ENCODE measurements at places on chromosomes 11 and 22.

- no peak for DNase-seq
Measured at GRCh38 chr11:131300439-131300717, 70.0 kb upstream of the NTM start.

- no peak for DNase-seq
Measured at GRCh38 chr11:90363739-90364138, 140.9 kb upstream of the CHORDC1 start.

- no peak for DNase-seq
Measured at GRCh38 chr11:64058494-64058893, 22.8 kb downstream of the FLRT1 start.

DNA sequence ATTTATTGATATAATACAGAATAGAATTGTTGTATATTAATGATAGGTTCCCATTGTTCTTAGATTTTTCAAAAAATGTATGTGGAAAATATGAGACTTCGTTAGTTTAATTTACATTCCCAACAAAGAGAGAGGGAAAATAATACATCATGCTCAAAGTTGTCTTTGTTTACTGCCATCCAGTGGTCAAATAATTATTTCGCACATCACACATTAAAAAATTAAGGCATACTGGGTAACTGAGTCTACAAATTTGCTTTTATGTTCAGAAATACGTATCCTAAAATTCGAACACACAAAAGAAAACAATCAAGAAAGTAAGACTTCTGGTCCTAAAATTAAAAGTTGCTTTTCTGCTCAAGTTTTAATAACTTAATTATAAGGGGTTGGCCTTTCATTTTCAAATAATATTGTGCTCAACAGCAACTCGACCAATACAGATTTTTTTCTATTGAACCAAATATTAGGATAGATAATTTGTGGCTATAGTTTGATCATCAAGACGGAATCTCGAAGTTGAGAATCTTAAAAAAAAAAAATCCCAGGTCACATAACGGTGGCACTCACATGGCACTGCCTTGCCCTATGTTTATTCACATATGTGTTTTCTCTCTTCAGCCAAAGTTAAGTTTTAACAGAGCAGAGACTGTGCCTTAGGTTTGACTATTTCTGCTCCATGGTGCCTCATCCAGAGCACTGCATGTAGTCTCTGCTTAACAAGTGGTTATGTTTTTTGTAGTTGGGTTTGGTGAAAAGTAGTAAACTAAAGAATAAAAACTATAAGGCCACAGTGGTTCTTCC, 12.3 kb downstream of the PDGFD start:
- no peak for DNase-seq

- no peak for DNase-seq
Measured at GRCh38 chr11:31601635-31602282, 92.2 kb downstream of the ELP4 start.

- DNase-seq = no peak
Measured at GRCh38 chr11:126853732-126854131, 146.8 kb downstream of the KIRREL3 start.

GRCh38 chr22:50299785-50300619, 7.4 kb downstream of the PLXNB2 start:
- DNase-seq = no peak

DNA sequence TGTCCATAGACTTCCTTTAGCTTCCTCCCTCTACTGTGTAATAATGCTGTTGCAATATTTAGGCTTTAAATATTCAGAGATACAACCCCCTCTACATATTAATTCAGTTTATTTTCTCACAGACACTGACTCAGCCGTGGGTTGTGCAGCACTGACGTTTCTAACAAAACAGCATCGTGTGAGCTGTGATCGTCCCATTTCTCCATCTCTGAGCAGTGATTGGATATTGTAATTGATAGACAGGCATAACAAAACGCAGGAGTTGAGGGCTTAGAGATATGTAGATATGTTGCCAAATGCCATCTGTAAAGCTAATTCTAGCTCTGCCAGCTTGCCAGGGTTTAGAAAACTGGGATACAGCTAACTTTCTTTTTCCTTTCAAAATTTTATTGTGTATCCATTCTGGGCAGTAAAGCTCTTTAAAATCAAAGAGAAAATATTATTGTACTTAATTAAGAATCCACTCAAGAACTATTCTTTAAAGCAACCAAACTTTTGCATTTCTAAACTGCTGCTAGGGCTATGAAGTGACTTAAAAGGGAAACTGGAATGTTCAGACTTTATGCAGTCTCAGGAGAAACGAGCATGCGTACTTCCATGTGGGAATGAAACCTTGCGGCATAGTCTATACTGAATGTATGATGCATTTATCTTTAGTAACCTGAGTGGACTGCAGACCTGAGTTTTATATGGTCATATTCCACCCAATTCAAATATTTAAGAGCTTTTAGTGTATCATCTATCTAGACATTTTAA, 22.7 kb downstream of the BTBD10 start:
- DNase-seq = no peak

DNA sequence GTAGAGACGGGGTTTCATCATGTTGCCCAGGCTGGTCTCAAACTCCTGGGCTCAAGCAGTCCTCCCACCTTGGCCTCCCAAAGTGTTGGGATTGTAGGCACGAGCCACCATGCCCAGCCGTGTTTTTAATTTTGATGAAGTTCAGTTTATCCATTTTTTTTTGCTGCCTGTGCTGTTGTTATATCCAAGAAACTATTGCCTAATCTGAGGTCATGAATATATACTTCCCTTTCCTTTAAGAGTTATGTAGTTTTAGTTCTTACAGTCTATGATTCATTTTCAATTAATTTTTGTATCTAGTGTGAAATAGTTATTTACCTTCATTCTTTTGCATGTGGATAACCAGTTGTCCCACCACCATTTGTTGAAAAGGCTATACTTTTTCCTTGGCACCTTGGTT, 50.3 kb upstream of the SORL1-AS1 start:
- DNase-seq = no peak

GRCh38 chr11:73729594-73730206, 31.2 kb downstream of the RAB6A start:
- DNase-seq = peak; percentile 32

GRCh38 chr11:48154151-48154550, 62.5 kb upstream of the OR4B1 start:
- DNase-seq = no peak

DNA sequence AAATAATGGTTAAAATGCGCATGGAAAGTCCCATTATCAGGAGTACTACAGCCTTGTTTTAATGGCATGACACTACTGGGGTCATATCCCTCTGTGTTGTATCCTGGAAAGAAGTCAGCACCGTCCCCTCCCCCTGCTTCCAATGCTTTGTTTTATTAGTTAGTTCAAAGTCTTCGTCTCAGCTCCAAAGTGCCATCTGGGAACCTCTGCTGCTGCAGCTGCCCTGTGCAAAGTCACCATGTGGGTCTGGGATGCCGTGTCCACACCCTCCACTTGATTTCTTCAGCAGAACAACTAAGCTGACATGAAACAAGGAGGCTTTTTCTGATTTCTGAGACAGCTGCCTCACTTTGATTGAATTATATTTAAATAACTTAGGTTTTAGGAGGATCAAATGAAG, 29.5 kb upstream of the NCAM1 start:
- no peak for DNase-seq

GRCh38 chr11:121554552-121554951, 101.8 kb upstream of the SORL1-AS1 start:
- DNase-seq = no peak

DNA sequence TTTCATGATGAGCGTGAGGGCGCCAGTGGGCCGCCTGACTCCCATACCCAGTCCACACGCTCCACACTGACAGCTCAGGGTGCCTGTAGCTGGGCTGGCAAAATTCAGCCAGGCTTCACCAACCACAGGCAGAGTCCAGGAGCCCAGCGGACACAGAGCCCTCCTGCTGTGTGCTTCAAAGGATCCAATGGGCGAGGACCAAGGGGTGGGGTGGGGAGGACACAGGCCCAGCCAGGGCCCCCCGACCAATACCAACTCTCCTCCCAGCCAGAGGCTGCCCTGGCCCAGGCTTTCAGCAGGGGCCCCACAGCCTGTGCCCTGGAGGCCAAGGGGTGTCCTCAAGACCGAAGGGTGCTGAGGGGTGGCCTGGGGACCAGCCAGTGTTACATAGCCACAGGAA, 336.1 kb downstream of the CTTN start:
- no peak for DNase-seq

DNA sequence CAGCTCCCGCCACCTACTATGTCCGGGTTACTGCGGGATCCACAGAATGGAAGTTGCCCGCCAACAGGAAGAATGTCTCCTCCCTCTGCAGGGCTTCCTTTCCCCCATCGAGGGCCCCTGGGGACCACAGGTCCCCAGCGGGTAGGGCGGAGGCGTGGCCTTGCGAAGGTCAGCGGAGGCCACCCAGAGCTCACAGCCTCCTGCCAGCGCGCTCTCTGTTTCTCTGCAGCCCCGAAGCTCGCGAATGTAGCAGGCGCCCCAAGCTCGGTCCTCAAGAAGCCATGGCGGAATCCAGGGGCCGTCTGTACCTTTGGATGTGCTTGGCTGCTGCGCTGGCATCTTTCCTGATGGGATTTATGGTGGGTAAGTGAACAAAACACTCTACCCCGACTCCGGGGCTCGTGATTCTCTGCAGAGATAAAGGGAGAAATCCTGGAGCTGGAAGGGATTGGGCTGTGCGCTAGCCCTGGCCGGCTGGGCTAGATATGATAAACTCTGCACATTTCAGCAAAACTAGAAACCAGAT, at the start of gene NAALAD2:
TSS of gene NAALAD2 (plus strand) at position 186 of the 526 bp plus-strand sequence. CDS start at position 282, 96 bp downstream.
- no peak for DNase-seq

DNA sequence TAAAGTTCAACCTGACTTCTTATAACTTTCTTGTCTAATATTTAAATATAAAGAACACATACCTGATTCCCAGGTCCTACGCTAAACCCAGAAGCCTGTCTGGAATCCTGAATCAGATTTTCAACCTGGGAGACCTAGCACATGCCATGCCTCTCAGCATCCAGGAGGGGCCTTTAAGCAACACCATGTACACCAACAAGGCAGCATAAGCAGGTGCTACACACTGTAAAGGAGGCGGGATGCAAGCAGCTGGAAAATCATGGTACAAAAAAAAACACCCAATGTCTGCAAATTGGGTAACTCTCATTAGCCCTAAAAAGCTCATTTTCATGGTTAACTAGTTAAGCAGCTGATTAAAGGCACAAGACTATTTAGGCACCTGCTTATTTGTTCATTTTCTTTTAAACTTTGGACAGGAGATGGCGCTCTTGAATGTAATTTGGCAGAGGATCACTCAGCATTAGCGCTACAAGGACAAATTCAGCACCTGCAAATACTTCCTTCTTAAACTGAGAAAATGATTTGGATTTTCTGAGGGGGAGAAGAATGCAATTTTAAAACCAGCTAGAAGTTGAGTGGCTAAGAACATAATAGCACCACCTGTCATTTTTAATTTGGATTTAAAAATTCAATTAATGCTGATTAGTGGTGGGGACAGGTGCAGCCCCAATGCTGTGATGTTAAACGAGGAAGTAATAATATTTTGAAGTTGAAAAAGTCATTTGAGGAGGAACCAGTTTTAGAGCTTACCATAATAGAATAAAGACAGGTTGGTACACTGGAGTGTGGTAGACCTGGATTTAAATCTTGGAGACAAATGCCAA, 104.0 kb downstream of the FAR1 start:
- no peak for DNase-seq

GRCh38 chr11:70828593-70829082, 423.7 kb downstream of the SHANK2 start:
- no peak for DNase-seq

- no peak for DNase-seq
Measured at GRCh38 chr11:126878913-126879482, 121.6 kb downstream of the KIRREL3 start.

- DNase-seq = no peak
Measured at GRCh38 chr22:38062791-38063190, 5.6 kb downstream of the PICK1 start.

DNA sequence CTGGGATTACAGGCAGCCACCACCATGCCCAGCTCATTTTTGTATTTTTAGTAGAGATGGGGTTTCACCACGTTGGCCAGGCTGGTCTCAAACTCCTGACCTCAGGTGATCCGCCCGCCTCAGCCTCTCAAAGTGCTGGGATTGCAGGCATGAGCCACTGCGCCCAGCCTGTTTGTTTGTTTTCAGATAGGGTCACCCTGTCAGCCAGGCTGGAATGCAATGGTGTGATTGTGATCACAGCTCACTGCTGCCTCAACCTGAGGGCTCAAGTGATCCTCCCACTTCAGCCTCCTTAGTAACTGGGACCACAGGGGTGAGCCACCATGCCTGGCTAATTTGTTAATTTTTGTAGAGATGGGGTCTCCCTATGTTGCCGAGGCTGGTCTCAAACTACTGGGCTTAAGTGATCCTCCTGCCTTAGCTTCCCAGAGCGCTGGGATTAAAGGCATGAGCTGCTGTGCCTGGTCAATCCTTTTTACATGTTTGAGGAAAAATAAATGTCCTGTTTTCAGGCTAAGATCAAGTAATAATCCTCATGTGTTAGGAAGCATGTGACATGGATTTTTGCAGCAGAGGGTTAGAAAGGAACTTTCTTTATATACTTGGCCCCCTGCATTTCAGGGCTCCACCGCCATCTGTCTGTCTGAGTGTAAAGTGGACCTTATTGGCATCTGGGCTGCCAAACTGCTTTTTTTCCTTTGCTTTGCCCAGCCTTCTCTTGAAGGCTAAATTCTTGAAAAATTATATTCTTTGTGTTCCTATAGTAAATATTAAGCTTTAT, 4.8 kb upstream of the SLC3A2 start:
- DNase-seq = no peak

GRCh38 chr11:32796425-32796824, 2.0 kb upstream of the CCDC73 start:
- no peak for DNase-seq

DNA sequence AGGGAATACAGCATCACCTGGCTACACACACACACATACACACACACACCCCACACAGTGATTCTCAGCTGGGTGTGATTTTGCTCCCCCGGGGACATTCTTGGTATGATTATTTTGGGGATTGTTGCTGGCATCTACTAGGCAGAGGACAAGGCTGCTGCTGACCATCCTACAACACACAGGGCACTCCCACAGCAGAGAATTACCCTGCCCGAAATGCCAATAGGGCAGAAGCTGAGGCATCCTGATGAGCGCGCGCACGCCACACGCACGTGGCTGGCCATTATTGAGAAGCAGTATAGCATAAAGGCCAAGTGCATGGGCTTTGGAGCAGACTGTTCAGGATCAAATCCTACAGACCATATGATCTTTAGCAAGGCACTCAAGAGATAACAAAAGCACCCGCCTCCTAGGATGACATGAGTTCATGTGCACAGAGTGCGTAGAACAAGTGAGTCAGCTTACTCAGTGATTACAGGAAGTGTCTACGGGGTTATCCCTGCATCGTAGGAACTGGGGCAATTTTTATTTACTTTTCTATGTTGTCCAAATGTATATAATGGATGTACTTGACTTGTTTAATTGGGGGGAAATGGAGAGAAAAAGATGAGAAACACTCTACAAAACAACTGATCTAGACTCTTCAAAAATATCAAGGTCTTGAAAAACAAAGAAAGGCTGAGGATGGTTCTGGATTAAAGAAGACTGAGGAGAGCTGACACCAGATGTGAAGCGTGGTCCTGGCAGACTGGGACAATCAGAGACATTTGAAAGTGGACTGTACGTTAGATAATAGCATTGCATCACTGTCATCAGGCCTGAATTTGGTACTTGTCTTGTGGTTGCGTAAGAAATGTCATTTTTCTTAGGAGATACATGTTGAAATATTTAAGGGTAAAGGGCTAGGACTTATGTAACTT, 7.2 kb upstream of the EHD1 start:
- DNase-seq = no peak

GRCh38 chr11:130449996-130450769, 1.7 kb downstream of the ADAMTS15 start:
- no peak for DNase-seq

- no peak for DNase-seq
Measured at GRCh38 chr22:21916309-21916918, 36.2 kb downstream of the PPM1F start.

GRCh38 chr11:69799097-69799496, 20.1 kb downstream of the FGF3 start:
- DNase-seq = no peak

Data from 8988T (cell line).